MCF 10A (cell line): ENCODE measurements at places on chromosomes 7 and 10. TPM values are rescaled to one million over a fixed set of nuclear protein-coding genes. Genes with fewer than 3 reads are reported as not detected.

LRRC4 gene
- total RNA-seq, result not detected in 2 replicates

VDAC2 gene
- 303 and 310 TPM in 2 replicates for total RNA-seq

- DNase-seq, result no peak
These were observed 131.0 kb upstream of the EEPD1 start for GRCh38 chr7:36021917-36022550.

DNA sequence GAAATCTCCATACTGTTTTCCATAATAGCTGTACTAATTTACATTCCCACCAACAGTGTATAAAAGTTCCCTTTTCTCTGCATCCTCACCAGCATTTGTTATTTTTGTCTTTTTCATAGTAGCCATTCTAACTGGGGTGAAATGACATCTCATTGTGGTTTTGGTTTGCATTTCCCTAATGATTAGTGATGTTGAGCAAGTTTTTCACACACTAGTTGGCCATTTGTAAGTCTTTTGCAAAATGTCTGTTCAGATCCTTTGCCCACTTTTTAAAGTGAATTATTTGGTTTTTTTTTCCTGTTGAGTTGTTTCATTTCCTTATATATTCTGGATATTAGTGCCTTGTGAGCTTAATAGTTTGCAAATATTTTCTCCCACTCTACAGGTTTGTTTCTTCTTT, 101.0 kb upstream of the NFE2L3 start:
- DNase-seq, result no peak

DNA sequence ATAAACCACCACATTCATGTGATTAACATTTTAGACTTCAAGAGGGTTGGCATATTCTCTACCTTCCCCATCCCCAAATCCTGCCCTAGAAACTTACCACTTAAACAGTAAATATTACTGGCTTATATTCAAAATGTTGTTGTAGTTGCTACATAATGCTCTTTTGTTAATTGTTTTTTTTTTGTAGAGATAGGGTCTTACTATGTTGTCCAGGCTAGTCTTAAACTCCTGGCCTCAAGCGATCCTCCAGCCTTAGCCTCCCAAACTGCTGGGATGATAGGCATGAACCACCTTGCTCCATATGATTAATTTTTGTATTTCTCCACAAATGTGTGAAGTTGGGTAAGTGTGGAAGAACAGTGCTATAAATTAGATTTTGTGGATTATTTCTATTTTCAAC, 6.5 kb downstream of the PDK4 start:
- no peak for DNase-seq

DNA sequence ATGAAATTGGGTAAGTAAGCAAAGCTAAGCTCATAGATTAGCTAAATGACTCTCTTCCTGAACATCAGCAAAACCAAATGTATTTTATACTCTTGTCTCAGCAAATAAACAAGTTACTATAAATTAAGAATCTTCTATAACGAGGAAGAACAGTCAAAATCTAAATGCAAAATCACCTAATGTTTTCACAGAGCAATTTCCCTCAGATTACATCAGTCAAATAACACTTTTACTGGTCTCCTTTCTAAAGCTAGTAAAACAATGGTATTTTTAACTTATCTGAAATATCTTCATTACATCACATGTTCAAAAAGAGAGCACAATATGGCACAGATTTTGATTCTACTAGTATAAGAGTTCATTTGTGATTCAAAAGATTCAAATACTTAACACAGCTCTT, 16.5 kb upstream of the GPR22 start:
- no peak for DNase-seq

DNA sequence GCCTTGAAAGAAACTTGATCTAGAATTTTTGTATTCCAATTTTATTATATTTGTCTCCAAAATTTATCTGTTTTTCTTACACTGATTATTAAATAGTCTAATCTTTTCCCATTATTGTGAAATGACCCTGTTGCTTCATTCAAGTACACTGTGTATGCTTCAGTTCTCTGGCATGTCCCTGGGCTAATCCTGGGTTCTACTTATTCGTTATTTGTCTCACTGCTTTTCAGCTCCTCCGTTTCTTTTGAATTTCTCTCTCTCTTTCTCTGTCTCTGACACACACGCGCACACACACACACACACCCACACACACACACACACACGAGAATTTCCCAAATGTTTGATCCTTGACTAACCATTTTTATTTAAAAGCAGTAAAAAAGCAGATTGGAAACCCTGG, 768.6 kb downstream of the NRG3 start:
- peak; percentile 27 for DNase-seq

- DNase-seq, result no peak
These were observed 329.9 kb downstream of the FGFR2 start for GRCh38 chr10:121268363-121268762.
